ENCODE measurements at places on chromosomes 7 and 10. TPM values are rescaled to one million over a fixed set of nuclear protein-coding genes. Genes with fewer than 3 reads are reported as not detected.
A peak's percentile ranks its signal among the peaks of the same experiment; 100 is the strongest.

The CTTNBP2 gene
- total RNA-seq, result 13.1 TPM

The ZNF107 gene
- 6.2 TPM for total RNA-seq

GRCh38 chr7:158061026-158061630, 526.5 kb downstream of the PTPRN2 start:
- no peak for DNase-seq

- DNase-seq, result peak; percentile 19
Measured at GRCh38 chr10:52951824-52952223, 179.2 kb upstream of the MBL2 start.

- DNase-seq, result peak; percentile 90
Measured at GRCh38 chr10:36446881-36447280, 678.5 kb upstream of the ANKRD30A start.

DNA sequence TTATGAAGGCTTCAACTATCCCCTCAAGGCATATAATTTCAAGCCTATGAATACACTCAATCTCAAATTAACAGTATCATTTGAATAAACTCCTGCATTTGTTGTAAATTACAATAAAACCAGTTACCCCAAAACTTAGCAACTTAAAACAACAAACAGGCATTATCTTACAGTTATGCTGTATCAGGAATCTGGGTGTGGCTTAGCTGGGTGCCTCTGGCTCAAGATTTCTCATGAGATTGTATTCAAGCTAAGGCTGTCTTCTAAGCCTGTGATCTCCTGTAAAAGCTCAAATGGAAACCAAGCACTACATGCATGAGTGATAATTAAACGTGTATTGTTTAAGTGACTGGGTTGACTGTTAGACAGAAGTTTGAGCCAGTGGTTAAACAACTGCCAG, 341.0 kb upstream of the PHF14 start:
- DNase-seq, result no peak
